Midbrain (tissue), 1 donor: ENCODE measurements at places on chromosomes 13 and 19.

DNA sequence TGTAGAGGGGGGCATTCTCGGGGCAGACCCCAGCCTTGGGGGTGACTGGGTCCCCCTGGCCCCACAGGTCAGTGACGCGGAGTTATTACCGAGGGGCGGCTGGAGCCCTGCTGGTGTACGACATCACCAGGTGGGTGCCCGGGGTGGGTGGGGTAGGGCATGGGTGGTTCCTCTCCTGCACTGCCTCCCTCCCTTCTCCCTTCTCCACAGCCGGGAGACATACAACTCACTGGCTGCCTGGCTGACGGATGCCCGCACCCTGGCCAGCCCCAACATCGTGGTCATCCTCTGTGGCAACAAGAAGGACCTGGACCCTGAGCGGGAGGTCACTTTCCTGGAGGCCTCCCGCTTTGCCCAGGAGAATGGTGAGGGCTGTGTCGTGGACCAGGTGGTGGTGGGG is 5.7 kb downstream of the RAB4B start:
- no peak for DNase-seq

- DNase-seq: no peak
Measured at GRCh38 chr19:14425696-14426138, 6.6 kb upstream of the DDX39A start.

GRCh38 chr19:54179921-54180461 is 7.0 kb upstream of the TMC4 start:
- DNase-seq: peak; percentile 17

DNA sequence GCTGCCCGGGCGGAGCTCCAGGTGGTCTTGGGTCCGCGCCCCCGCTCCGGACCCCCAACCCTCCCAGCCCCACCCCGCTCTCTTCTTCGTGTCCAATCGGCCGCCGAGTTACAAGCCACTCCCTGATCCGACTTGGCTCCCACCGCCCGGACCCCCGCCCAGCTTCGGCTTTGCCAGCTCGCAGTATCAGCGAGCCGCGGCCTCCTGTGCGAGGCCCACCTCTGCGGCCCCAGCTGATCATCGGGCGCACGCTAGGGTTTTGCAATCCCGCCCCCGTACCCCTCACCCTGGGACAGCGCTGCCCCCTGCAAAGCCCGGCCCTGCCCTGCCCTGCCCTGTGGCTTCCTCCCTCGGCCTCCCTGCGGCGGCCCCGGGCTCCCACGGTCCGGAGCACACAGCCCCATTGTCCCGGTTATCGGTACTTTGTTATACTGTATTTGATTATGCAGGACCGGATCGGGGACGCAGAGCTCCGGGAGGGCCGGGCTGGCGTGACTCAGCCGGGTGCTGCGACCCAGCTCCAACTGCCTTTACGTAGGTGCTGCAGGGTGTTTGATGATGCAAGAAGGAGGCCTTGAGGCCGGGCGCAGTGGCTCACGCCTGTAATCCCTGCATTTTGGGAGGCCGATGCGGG is 598 bp upstream of the LPAR2 start:
- DNase-seq: no peak

DNA sequence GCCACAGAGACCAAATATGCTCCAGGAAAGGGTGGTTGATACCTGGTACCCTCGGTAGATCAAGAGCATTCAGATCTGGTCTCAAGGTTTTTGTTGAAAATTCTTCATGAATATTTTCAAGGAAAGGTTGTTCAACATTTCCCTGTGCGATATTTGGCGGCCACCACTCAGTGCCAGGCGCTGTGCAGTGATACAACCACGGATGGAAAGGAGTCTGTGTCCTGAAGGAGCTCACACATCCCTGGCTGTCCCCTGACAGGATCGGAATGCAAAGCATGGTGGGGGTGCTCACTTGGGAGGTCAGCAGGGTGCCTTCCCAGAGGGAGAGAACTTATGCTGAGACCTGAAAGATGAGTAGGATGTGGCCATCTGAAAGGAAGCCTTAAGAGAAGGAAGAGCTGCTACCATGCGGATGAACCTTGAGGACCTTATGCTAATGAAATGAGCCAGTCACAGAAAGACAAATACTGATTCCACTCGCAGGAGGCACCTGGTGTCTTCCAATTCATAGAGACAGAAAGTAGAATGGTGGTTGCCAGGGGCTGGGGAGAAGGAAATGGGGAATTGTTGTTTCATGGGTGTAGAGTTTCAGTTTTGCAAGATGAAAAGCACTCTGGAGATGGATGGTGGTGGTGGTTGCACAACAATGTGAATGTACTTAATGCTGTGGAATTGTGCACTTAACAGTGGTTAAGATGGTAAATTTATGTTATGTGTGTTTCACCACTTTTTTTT is 41.6 kb downstream of the HSPH1 start:
- DNase-seq: no peak

GRCh38 chr13:44294876-44295275 is 78.7 kb upstream of the SERP2 start:
- no peak for DNase-seq

- no peak for DNase-seq
Measured at GRCh38 chr13:110885966-110886869, 28.7 kb downstream of the ANKRD10 start.

GRCh38 chr19:2976609-2977000 is 759 bp upstream of the TLE6 start:
- no peak for DNase-seq

- no peak for DNase-seq
Measured at GRCh38 chr13:108302279-108302678, 32.8 kb downstream of the TNFSF13B start.

DNA sequence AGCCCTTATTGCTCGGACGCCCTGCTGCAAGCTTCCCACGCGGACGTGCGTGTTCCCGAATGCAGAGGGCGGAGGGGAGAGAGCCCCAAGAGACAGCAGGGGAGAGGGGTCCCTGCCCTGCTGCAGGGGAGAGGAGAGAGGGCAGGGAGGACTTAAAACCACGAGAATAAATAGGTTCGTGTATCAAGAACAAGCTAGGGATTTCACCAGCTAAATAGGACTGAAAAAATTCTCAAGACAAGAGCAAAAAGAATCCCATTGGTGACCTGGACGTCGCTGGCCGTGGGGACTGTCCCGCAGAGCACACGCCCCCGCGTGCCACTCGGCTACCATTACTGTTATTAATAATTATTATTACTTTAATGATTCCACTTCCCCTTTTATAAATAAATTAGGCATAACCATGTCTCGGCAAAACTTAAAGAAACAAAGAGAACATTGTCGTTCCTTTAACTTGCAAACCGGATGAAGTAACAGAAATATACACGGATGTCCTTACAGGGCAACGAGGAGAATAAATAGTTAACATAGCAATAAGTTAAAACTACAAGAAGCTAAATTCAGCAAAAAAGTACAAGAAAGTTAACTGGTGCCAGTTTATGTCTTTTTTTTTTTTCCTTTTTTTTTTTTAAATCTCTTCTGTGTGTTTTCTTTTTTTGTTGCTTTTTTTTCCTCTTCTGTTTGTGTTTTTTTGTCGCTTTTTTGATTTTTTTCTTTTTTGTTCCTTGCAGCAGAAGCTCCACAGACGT is 16.6 kb downstream of the PRKCSH start:
- DNase-seq: no peak

- no peak for DNase-seq
Measured at GRCh38 chr19:11191273-11191755, 6.0 kb downstream of the KANK2 start.

- DNase-seq: no peak
Measured at GRCh38 chr13:100440751-100441425, 147.7 kb downstream of the GGACT start.

GRCh38 chr13:82522872-82523271 is 1359.4 kb downstream of the SLITRK1 start:
- DNase-seq: no peak

DNA sequence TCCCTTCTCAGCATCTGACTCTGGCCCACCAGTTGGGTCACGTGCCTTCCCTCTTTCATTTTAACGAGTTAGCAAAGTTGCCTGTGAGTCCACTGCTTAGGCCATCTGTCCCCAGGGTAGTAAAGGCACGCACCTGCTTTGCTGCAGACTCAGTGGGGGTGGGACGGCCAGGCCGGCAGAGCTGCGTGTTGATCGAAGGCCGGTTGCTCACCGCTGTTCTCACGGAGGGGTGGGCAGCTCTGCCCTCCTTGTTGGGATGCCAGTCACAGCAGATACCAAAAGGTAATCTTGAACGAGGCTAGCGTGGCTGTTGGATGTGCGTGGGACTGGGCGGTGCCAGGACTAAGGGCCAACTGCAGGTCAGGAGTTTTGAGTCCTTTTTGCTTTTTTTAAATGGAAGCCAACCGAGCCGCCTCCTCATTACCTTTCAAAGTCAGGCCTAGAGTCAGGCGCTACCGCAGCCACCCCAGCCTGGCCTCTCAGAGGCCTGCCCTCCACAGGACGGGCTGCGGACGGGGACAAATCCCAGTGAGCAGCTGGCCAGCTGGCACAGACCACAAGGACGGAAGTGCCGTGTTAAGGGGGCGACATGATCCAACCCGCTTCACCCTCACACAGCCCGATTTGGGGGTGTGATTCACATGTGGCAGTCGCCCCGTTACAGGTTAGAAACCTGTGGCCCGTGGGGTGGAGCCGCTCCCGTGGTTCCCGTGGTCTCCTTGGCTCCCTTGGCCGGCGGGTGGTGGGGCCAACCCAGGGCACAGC is 20.6 kb downstream of the ADPRHL1 start:
- no peak for DNase-seq

DNA sequence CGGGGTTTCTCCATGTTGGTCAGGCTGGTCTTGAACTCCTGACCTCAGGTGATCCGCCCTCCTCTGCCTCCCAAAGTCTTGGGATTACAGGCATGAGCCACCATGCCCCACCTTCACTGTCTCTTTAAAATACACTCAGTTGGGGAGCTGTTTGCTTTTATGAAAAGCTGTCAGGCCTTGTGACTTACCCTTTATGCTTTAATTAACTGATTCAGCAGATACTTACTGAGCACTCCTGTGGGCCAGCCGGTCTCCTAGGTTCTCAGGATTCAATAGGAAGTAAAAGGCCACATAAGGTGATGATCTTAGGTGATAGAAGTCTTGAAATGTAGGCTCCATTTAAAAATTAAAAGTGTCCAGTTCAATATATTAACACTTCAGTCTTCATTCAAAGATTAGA is 7.5 kb downstream of the UBAC2 start:
- DNase-seq: no peak

DNA sequence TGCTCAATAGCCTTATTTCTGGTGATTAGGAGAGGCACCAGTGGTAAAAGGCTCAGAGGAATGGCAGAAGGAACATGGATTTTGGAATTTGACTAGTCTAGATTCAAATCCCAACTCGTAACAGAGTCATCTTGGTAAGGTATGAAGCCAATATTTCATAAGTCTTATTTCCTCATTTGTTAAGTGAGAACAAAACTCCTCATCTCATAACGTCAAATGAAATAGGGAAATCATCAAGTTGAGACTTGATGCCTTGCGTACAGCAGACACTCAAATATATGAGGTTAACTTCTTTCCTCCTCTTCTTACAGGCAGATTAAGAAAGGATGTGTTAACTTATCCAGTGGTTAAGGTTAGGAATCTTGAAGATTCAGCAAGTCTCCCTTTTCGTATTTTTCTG is 189.2 kb downstream of the DLEU7 start:
- no peak for DNase-seq

- DNase-seq: no peak
Measured at GRCh38 chr13:43124490-43124889, 101.1 kb downstream of the DNAJC15 start.

GRCh38 chr19:8158411-8159074 is 9.2 kb upstream of the FBN3 start:
- DNase-seq: peak; percentile 88

- DNase-seq: peak; percentile 23
Measured at GRCh38 chr19:2477141-2477710, 1.3 kb downstream of the GADD45B start.

GRCh38 chr13:51006067-51006845 is 96.7 kb downstream of the RNASEH2B start:
- no peak for DNase-seq

- DNase-seq: no peak
Measured at GRCh38 chr13:98648141-98648540, 71.2 kb upstream of the STK24 start.

GRCh38 chr13:43301346-43301969 is 278.1 kb downstream of the DNAJC15 start:
- DNase-seq: no peak

GRCh38 chr19:15629003-15629880 is 11.5 kb upstream of the CYP4F3 start:
- DNase-seq: peak; percentile 57

DNA sequence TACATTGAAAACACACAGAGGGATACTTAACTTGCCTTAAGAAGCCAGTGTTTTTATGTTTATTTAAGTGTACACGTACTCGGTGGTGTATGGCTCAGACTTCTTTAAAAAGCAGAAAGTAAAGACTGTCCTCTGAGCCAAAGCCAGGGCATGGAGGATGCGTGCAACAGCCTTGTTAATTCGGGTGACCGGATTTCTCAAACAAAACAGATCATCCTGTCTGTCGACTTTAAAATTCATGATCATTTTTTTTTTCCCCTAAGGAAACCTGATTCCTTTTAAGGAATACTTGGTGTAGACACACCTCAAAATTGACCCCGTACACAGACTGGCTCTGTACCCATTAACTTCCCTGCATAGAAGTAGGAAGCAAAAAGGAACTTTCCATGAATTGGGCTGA is 124.7 kb upstream of the RNF113B start:
- no peak for DNase-seq

DNA sequence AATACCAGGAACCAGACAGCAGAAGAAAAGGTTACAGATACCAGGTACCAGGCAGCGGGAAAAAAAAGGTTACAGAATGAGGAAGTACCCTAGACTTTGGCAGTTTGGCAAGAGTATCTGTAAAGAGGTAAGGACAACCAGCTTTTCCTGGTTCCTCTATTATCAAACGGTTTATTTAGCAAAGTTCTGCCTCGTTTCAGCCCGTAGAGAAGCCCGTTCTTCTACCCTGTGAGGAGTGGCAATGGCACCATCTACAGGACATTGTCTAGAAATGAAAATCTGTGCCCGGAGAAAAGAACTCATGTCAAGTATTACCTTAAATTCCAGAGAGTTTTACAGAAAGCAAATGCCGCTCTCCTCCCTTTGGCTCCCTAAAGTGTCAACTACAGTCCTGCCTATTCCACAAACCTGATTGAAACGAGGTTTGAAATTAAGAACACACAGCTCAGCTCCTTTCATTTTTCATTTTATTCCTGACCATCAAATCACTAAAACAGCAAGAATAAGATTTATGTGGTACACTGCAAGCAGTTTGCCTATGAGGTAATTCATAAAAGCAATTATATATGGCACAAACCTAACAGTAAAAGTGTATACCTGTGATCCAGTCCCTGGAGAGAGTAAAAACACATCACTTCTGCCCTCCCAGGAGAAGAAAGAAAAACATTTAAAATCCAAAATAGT is 226.3 kb downstream of the SLC7A1 start:
- DNase-seq: peak; percentile 21

GRCh38 chr13:91135968-91136367 is 211.5 kb upstream of the MIR17HG start:
- DNase-seq: no peak

DNA sequence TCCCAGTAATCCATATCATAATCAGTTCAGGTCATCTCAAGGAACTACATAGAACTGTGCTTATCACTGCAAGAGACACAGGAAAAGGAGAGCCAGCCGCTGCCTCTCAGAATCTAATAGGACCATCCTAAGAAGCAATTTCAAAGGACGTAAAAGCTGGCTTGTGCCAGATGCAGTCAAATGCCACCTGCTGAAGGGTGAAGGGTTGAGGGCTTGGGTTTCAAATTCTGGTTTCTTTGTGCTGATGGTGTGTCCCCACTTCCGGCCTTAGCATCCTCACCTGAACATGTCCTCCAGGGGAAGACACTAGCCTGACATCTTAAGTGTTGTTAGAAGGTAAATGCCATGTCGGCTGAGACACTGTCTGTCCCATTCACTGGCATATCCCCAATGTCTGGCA is 477.1 kb upstream of the TSHZ3 start:
- no peak for DNase-seq

GRCh38 chr19:34365463-34366401 is 736 bp downstream of the GPI start:
- DNase-seq: peak; percentile 13
